ENCODE measurements at places on chromosomes 2 and 18.

- ATAC-seq, result no peak
Measured at GRCh38 chr2:25330937-25331336, 10.8 kb downstream of the DNMT3A start.

GRCh38 chr2:105539331-105539730, 140.5 kb upstream of the FHL2 start:
- no peak for ATAC-seq

GRCh38 chr18:24009651-24010333, 4.8 kb upstream of the TTC39C start:
- ATAC-seq, result no peak

- no peak for ATAC-seq
Measured at GRCh38 chr2:200300065-200300464, 6.4 kb upstream of the SPATS2L start.

DNA sequence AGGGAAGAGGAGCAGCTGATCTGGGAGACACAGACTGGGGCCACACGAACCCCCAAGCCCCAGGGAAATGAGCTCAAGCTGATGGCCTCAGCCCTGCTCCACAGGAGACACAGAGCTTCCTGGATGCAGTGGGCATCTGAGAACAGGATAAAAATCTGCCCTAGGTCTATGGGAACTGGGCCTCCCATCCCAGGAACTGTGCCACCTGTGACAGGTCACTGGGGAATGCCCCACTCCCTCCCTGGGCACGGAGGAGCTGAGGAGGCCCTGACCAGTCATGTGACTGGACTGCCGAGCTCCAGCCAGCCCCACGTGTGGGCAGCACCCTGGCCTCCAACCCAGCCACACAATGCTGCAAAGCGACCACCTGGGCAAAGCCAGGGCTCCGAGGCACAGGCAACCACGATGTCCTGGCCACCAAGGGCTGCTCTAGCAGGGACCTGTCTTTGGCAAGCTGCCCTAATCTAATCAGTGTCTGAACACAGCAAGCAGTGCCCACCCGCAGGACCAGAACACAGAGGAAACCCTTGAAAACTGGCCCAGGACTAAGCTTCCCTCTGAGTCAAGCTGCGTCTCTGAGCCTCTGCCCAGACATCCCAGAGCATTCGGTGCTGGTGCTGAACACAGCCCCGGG, 57.8 kb upstream of the ID2 start:
- ATAC-seq, result no peak

DNA sequence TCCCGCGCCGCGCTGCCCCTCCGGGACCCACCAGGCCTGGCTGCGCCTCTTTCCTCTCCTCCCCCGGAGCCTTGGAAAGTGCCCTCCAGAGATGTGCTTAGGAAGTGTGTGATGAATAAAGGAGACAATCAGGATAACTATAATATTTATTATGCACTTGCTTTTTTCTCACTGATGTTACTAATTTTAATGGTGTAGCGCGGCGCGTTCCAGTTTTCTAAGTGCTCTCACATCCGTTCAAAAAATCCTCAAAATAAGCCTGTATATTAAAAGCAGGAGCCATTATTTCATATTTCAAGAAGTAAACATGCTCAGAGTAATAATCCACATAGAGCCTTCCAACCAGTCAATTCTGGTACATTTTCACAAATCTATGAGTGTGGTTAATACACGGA, 941 bp upstream of the MPPE1 start:
- no peak for ATAC-seq

- no peak for ATAC-seq
Measured at GRCh38 chr2:119071476-119071875, 87.1 kb downstream of the C1QL2 start.

- ATAC-seq, result no peak
Measured at GRCh38 chr2:218019411-218020060, 16.7 kb upstream of the TNS1 start.

- no peak for ATAC-seq
Measured at GRCh38 chr2:204187229-204188083, 250.9 kb downstream of the ICOS start.

DNA sequence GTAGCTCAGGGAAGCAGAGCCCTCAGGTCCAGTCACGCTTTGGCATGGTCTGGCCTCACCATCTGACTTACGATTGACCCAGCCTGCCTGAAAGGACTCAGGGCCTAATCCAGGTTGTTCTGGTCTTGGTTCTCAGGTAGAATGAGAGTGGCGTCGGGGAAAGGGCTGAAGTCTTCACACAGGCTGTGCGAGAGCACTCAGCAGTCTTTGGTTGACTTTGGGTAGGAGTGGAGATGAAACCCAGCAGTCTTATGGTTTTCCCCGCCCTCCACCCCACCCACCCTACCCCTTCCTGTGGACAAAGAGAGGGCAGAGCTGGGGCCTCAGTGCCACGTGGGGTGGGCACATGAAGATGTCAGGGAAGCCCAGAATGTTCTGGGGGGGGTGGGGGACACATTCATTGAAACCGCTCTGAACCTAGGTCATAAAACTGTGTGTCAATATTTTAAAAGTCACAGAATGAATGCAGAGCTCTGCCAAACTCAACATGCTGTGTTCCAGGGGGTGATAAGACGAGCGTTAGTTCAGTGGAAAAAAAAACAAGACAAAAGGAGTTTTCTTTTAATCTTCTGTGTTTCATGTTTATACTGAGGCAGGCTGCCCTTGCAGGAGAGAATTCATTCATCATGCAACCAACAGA, 58.6 kb upstream of the ALPP start:
- no peak for ATAC-seq

DNA sequence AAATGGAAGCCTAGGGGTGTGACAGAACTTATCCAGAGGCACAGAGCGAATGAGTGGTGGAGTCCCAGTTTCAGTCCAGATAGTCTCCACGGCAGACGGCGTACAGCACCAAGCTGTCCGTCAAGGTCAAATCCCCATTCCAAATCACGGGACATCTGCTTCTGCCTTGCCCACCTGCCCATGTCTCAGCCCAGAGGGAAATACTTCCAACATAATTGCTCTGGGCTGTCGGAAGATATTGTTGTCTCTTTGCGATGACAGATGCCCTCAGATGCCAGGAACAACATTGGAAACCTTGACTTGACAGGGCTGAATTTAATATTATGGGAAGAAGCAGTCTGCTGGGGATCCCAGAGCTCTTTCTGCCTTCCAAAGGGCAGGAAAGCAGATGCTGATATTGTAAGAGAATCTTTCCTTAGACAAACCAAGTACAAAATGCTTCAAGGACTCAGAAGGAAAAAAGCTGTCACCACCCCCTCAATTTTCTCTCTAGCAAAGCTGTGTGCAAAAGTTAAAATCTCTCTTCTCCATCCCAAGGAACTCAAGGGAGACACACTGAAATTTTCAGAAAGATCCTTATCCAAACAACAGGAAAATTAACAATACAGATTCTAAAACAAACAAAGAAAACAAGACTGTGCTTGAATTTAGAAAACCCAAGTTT, 364.0 kb downstream of the LRATD1 start:
- ATAC-seq, result no peak

DNA sequence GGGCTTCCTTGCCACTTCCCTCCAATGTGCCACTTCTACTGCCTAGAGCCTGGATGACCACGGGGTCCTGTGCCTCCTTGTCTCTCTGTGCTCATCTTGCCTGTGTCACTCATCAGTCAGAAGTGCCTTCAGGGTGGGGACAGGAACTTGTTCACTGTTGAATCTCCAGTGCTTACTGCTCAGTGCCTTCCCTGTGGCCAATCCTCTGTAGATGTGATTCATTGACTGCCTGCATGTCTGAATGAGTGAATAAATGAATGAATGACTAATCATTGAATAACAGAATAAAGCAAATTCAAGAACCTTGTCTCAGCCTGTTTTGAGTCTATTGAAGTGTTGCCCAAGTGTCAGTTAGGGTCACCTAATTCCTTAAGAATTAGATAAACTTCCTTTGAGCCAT, 42.3 kb upstream of the FAM136A start:
- ATAC-seq, result no peak

GRCh38 chr2:58634653-58635370, 393.7 kb upstream of the FANCL start:
- no peak for ATAC-seq

- peak; percentile 97 for ATAC-seq
Measured at GRCh38 chr2:200077838-200078237, 122.5 kb downstream of the MAIP1 start.

DNA sequence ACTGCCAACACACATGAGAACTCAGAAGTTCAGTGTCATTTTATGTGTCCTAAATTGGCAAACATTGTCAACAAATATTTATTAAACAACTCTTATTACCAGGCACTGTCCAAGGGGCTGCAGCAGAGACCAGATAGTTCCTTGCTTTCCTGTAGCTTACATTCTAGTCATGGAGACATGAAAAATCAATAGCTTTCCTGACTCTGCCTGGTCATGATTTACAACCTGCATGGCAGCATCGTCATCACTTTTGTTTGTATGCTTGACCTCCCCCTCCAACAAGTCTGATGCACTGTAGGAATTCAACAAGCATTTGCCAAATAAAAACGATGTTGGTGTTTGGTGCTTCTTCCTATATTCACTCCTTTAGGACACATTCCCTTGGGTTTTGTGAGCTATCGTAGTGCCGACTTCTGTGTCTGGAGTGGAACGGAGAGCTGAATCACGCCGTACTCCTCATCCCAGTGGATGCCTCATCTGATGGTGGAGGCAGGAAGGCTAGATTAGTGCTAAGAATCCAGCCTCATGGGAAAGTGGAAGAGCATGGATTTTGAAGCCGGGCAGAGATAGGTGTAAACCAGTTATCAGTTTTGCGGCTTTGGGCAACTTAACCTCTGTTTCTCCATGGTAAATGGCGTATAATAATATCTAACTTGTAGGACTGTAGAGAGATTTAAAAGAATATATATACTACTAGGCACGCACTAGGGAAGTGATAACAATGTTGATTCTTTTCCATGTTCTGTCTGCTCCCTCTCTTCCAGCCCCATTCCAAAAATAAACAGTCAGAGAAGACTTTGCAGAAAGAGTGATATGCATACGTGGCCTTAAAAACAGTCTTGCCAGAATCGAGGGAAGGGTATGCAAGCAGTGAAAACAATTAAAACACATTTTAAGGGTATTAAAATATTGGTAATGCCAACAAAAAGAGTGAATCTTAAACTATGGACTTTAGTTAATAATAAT, 120.5 kb upstream of the ZFP36L2 start:
- no peak for ATAC-seq

- ATAC-seq, result no peak
Measured at GRCh38 chr18:56019156-56019555, 431.2 kb upstream of the TCF4 start.
